ENCODE measurements at places on chromosomes 1 and 21. TPM values are rescaled to one million over a fixed set of nuclear protein-coding genes. Genes with fewer than 3 reads are reported as not detected.

DNA sequence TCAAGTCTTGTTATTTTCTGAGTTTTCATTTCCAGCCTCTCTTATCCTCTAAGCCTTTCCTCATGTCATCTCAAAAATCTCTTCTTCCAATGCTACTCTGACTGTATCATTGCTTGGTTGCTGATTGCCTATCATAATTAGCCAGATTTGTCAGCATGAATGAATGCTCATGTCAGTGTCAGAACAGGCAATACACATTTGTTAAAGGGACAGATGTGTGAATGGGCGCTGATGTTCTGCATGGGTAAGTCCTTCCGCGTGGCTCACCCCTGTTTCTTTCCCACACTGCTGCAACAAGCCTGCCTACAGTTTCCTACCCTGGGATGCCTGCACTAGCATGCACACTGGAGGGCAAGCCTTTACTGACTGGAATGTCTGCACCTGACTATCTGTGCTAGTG lies 100.6 kb downstream of the RHOU start:
- no peak overlapping the region for H3K27ac ChIP-seq
- H3K36me3 ChIP-seq, result no peaks in the 10 kb centered on the region
- H3K4me1 ChIP-seq, result peaks cover 34% of the 10 kb centered on the region
- H3K27me3 ChIP-seq, result no peaks in the 10 kb centered on the region

- DNase-seq, result no peak
- no peaks in the 10 kb centered on the region for H3K4me1 ChIP-seq
- H3K36me3 ChIP-seq, result no peaks in the 10 kb centered on the region
- no peak overlapping the region for H3K4me3 ChIP-seq
Measured at GRCh38 chr1:17081439-17081838, 27.6 kb upstream of the SDHB start.

DNA sequence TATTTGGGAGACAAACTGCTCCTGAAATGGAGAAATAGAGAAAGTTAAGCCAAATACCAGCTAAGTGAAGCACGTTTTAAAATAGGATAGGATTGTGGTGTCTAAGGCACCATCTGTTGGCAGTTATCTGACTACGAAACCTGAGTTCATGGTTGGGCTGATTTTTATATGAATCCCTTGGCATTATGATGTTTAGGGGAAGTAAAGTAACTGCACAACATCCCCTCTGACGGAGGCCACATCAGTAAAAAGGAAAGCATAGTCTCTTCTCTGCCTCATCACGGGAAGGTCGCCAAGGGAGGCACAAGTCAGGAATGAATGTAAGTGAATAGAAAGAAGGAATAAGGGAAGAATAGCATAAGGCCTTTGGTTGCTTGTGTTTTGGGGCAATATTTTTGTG lies 128.0 kb downstream of the PRRX1 start:
- H3K27ac ChIP-seq, result no peak overlapping the region
- no peak overlapping the region for H3K4me3 ChIP-seq

- H3K27ac ChIP-seq, result no peak overlapping the region
- H3K36me3 ChIP-seq, result no peaks in the 10 kb centered on the region
- no peak overlapping the region for H3K4me3 ChIP-seq
Measured at GRCh38 chr1:211797994-211798393, 32.6 kb downstream of the LPGAT1 start.

DNA sequence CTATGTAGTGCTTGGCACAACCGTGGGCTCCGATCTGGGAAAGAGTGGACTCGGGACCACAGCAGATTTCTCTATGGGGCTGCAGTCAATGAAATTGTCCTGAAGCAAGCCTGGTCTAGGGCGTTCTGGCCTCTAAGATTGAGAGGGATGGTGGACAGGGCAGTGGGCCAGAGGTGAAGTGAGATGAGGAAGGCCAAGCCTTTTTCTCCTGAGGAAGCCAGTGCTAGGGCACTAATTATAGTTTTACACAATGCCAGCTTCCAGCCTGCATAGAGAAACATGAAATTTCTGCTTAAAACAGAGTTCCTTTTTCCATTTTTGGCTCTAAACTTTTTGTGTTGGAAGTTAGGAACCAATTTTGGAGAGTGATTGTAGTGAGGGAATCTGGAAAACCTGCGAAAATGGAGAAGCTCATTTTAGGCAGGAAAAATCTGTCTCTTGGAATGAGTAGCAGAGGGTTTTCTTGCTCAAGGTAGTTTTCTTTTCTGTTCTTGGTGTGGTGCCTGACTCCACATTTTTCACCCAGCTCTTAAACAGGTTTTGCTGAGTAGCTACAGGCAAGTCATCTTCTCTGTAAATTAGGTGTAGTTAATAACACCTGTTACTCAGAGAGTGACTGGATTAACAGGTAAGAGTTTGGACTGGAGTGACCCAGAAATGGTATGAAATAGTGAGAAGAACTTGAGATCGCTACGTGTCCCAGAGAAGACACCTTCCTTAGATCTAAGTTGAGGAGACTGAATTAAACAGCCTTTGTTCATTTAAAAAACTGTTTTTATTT lies 22.1 kb downstream of the UCK2 start:
- H3K27ac ChIP-seq, result no peak overlapping the region
- no peaks in the 10 kb centered on the region for H3K27me3 ChIP-seq
- H3K4me1 ChIP-seq, result peaks cover 12% of the 10 kb centered on the region
- H3K36me3 ChIP-seq, result no peaks in the 10 kb centered on the region
- no peak for DNase-seq

DNA sequence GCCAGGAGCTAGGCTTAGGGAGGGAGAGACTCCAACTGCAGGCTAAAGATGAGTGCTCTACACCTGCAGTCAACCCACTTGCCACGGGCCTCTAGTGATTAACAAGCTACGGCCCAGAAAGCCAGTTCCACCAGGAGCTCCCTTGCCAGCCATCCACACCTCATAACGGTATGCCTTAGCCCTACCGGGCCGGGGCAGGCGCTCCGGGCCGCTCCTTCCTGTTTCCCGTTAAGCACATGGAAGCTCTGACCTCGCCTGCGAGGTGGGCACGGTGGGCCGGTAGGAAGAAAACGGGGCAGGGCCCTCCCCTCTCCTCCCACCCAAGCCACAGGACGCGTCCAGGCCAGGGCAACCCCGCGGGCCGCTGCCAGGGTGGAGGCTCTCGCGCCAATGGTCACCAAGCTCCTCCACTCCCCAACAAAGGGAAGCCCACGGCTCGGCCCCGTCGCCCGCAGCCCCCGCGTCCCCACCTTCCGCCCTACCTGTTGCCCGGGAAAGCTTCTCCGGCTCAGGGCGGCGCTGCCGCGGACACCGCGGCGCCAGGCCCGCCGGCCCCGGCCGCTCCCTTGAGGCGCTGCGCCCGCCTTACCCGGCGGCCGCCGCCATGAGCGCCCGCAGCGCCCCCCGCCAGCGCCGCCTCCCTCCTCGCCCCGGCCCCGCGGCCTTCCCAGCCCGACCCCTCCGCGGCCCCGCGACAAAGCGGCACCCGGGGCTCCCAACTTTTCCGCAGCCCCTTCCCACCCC lies 627 bp downstream of the CERS2 start:
- peak overlapping the region; percentile 98 for H3K4me3 ChIP-seq
- no peaks in the 10 kb centered on the region for H3K36me3 ChIP-seq
- H3K27ac ChIP-seq, result peak overlapping the region; percentile 93
- H3K4me1 ChIP-seq, result peaks cover 78% of the 10 kb centered on the region

DNA sequence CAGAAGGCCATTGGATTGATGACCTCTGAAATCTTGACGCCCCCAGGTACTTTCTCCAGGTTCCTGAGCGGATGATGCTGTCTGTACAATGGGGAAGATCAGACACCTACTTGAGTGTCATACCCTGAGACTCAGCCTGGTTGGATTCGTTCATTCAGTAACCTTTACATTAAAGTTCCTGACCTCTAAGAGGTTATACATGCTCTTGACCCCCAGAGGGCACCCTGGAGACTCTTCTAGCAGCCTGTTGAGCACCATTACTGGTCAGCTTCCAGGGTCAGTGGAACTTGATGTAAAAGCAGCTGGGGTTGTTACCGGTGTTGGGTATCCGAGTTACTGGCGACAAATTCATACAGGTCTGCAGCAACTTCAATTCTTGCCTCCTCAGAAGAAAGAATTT lies 114.3 kb upstream of the ZNF678 start:
- H3K27ac ChIP-seq, result no peak overlapping the region
- no peak for DNase-seq
- no peak overlapping the region for H3K4me3 ChIP-seq
- H3K4me1 ChIP-seq, result peaks cover 8% of the 10 kb centered on the region
- H3K27me3 ChIP-seq, result no peaks in the 10 kb centered on the region
- no peaks in the 10 kb centered on the region for H3K36me3 ChIP-seq

DNA sequence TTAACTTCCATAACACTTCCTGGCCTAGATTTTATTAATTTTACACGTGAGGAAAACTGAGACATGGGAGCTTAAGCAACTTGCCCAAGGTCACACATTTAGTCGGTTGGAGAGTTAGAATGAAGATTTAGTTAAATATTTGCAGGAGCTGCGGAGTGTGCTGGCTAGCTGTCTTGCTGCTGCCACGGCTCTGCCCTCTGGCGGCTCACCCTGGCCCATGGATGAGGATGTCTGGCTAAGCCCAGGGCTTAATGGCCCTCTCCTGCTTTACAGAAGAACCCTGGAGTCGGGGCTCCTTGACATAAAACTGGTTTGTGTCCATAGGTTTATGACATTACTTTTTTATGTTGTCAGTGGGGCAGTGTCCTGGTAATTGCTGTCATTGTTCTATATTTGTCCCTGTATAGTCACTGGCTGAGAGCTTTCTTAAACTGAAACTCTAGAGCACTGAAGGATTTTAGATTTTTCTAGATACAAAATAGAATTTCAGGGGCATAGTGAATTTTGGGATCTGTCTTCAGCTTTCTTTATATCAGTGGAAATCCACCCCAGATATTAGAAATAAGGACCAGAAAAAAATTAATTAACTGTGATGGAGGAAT lies 88.9 kb upstream of the WLS start:
- no peaks in the 10 kb centered on the region for H3K27me3 ChIP-seq
- peaks cover 57% of the 10 kb centered on the region for H3K4me1 ChIP-seq
- H3K4me3 ChIP-seq, result no peak overlapping the region
- H3K27ac ChIP-seq, result peak overlapping the region; percentile 72
- DNase-seq, result no peak

DNA sequence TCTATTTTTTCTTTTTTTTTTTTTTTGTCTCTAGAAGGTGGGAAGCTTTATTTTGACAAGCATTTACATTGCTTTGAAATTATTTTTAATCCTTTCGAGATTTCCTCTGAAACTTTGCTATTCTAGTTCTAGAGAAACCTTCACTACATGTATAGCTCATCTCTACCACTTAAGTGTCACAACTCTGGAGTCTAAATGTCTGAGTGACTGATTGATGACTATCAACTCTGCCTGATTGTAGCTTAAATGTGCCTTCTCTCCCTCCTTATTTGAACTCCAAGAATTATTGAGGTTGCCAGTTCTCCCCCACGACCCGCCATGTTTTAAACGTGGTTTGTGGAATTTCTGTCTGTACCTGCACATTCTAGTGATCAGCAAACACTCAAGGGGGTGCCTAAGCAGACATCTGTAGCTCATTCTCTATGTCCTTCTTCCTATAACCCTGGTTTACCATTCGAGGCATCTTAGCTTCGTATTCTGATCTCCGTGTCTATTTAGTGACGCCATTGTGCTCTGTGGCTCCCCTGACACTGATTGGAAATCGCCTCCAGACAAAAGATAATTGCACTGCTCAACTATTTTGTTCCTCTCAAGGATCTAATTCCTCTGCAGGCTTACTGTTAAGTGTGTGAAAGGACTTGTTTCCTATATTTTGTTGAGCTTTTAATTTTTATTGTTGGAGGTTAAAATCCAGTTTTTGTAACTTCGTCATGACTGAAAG lies 1570.6 kb downstream of the BRINP3 start:
- H3K36me3 ChIP-seq, result no peaks in the 10 kb centered on the region
- no peaks in the 10 kb centered on the region for H3K4me1 ChIP-seq
- no peaks in the 10 kb centered on the region for H3K27me3 ChIP-seq
- H3K4me3 ChIP-seq, result no peak overlapping the region
- no peak for DNase-seq

- peaks cover 46% of the 10 kb centered on the region for H3K4me1 ChIP-seq
- H3K27ac ChIP-seq, result no peak overlapping the region
- H3K4me3 ChIP-seq, result no peak overlapping the region
- no peak for DNase-seq
- no peaks in the 10 kb centered on the region for H3K27me3 ChIP-seq
Measured at GRCh38 chr1:236802264-236802663, 7.2 kb downstream of the MTR start.

DNA sequence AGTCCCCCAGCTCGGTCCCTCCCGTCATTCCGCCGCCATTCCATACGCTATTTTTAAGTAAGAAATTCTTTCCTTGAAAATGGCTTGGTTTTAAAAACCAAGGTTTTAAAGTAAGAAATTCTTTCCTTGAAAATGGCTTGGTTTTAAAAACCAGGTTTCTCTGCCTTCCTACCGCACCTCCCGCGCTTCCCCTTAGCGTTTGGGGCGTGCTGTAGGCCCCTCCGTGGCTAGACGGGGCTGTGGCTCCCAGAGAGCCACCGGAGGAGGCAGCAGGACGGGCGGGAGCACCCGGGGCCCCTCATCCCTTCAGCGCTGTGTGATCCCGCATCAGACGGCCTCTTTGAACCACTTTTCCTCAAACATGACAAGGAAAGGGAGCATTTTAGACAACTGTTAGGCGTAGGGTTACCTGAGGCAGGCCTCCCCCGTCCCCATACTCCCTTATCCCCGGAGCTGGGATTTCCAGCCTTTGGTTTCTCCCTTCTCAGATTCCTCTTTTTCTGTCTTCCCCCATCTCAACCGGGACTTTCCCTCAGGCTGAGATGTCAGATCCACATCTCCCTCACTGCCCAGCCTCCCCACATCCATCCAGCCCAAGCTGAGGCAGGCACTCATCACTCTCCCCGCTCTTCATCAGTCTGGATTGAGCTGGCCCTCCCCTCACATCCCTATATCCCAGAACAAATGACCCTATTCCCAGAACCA lies 541 bp upstream of the CD58 start:
- DNase-seq, result peak; percentile 74
- H3K4me3 ChIP-seq, result peak overlapping the region; percentile 94
- no peaks in the 10 kb centered on the region for H3K27me3 ChIP-seq
- peaks cover 19% of the 10 kb centered on the region for H3K4me1 ChIP-seq
- no peaks in the 10 kb centered on the region for H3K36me3 ChIP-seq

DNA sequence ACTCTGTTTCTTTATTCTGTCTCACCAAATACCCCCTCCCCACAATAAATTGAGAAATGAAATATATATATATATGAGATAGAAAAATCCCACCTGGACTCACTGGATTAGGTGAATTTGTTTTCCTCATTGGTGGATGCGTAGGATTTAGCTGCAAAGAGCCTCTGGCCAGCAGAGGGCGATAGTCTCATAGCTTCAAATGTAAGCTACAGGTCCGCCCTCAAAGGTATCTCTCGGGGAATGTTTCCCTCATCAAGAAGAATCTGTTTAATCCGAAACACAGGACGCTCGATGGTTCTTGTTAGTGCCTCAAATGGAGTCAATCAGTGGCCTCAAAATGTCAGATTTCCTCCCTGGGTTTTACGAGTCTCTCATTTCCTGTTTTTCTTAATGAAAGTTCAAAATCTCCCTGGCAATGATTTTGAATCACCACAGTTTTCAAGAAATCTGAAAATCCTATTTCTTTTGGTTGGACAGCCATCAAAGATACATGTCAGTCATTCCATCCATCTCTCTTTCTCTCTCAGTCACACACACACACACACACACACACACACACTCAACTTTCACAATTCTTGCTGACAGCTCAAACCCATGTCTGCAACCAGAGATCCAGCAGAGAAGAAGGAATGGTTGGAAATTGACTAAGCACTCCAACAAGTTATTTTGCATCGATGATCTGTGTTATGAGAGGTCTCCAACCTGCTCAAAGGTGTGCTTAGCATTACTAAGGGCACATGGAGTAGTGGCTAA lies 13.9 kb upstream of the CAMK1G start:
- no peak for DNase-seq
- H3K36me3 ChIP-seq, result no peaks in the 10 kb centered on the region
- no peaks in the 10 kb centered on the region for H3K27me3 ChIP-seq
- no peak overlapping the region for H3K27ac ChIP-seq

The BSND gene
- not detected for total RNA-seq

The TTLL7 gene
- 39.3 TPM for total RNA-seq

The CHI3L1 gene
- total RNA-seq, result not detected

The TMEM200B gene
- total RNA-seq, result 20.0 TPM

The BRINP2 gene
- total RNA-seq, result 0.91 TPM

The MXRA8 gene
- 68.5 TPM for total RNA-seq

Measured in esophagus muscularis mucosa (tissue), 4 donors.